ENCODE measurements at places on chromosomes 3 and 15.

- no peak for DNase-seq
Measured at GRCh38 chr3:11845651-11846050, 1.0 kb downstream of the TAMM41 start.

GRCh38 chr3:194054961-194055360, 81.0 kb upstream of the HES1 start:
- DNase-seq = no peak

DNA sequence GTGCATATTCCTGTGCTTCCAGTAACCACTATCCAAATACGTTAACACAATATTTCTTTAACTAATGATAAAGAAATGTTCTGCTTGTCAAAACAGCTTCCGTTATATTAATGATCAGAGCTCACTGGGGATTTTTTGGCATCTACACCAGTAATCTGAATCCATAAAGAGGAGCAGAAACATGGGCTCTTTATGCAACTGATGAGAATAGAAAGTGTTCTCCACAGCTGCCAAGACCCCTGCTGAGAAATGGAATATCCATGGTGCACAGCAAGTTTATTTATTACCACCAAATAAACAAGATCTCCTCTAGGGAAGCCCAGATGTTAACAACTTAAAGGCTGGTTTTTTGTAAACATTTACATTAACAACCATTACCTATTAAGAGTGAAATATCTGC, 54.5 kb downstream of the ALDH1A2 start:
- no peak for DNase-seq

DNA sequence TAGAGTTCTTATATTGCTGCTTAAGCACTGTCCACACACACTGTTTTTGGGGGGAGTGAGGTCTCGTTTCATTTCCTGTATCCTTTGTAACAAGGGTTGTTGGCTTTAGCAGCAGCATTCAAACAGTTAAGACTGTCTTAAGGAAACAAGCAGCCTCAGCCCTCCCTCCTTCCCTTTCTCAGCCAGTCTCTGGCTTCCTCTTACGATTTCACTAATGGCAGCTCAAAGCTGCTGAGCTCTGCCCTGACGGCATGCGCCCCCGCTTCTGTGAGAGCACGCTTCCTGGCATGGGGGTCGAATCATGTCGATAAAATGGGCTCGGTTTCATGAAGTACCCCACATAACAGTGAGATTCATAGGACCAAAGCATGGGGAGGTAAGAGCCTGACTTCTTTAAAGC, 105.0 kb downstream of the KLHL25 start:
- DNase-seq = no peak

- DNase-seq = no peak
Measured at GRCh38 chr3:31462050-31462569, 70.6 kb upstream of the STT3B start.

GRCh38 chr3:98171071-98171470, 4.6 kb downstream of the OR5H15 start:
- no peak for DNase-seq

DNA sequence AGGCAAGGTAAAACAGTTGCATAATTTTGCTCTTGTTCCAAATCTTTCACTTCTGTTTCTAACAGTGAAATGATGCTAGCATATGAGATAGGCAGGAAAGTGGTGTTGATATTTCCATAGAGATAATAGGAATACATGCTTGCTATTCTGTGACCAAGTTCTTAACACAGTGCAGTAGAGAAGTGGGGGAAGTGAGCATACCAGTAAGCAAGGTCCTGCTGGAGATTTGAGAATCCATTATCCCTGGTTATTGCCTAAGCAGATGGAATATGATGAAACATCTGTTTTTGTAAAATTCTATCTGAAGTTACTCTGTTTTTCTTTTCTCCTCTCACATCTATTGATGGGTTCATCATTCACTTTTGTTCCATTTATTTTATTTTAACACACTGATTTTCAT, 28.7 kb downstream of the USP8 start:
- DNase-seq = no peak

- DNase-seq = no peak
Measured at GRCh38 chr15:48898446-48898845, 20.5 kb downstream of the EID1 start.

GRCh38 chr15:75153565-75154276, 48.0 kb upstream of the C15orf39 start:
- no peak for DNase-seq

DNA sequence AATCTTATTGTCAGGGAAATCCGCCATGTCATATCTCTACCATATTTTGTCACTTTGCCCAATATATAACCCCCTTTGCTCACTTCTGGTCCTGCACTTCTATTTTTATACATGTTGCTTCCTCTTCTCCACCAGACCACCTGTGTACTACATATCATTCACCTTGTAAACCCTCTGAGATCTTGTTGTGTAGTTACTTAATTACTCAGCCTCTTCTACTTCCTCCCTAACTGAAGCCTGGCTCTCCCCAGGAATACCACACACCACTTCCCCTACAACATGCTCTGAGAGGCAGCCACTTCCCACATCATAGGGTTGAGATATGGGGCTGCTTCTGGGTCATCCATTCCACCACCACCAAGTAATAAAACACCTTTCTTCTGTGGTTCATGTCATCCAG, 10.0 kb downstream of the HEXA start:
- no peak for DNase-seq

DNA sequence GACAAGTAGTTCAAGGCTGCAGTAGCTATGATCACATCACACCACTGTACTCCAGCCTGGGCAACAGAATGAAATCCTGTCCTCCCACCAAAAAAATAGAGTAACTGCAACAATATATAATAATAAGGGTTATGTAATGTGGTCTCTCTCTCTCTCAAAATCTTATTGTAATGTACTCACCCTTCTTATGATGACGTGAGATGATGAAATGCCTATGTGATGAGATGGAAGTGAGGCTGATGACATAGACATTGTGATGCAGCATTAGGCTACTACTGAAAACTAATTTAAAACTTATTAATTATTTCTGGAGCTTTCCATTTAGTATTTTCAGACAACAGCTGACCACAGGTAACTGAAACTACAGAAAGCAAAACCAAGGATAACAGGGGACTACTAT, 27.4 kb downstream of the TASOR start:
- no peak for DNase-seq

- no peak for DNase-seq
Measured at GRCh38 chr15:92833106-92833433, 67.1 kb upstream of the CHD2 start.

DNA sequence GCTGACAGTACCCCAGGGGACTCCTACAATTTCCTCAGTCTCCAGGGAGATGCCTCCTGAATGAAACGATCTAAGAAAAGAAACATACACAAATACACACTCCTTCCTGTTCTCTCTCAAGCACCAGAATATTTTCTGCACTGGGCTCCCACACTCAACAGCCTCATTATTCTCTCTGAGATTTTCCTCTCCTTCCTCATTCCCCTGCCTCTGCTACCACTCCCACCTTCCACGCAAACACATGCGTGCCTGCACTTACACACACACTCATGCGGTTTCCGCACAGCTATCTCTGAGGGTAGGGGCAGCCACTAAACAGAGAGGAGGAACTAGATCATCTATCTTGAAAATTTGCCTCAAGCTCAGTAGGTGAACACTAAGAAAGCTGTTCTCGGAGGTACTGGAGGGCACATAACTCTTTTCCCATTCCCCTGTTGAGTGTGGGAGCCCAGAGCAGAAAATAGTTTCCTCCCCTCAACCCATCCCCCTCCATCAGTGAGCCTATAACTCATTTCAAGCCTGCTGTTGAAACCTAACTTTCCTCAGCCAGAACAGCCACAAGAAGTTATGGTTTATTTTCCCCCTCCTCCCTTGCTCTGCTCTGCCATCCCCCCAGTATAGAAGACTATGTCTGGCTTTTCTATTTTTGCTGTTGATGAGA, 30.5 kb upstream of the TIPARP start:
- DNase-seq = no peak

- no peak for DNase-seq
Measured at GRCh38 chr3:100506355-100506754, 13.9 kb downstream of the TMEM45A start.

DNA sequence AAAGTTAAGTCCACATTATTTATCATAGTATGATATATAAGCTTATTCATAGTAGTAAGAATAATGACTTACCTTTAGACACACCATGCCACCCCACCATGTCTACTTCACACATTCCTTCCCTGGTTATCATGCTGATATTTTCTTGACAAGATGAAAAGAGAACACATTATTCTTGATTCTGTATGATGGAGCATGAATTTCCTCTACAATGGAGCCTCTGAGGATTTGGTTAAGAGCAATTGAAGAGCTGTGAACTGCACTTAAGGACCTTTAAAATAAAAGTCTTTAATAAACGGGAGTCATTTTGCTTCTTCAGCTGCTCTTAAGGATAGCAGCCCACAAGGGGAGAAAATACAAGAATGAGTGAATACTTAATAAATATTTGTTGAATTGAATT, 226.7 kb downstream of the CADM2 start:
- DNase-seq = no peak

DNA sequence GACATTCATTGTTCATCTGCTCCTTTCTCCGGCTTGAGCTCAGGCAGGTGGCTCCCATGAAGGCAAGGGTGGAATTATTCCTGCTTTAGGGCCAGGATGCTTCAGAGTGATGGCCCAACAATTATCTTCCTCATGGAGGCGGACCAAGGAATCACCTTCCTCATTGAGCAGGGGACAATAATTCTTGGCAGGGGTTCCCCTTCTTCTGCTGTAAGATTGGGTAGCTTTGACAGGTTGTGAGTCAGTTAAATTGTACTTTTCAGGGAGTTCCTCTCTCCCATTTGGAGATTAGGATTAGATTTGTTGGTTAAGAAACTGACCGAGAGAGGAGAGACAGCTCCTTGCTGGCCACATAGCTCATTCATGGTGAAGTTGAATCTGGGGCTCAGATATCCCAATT, 31.4 kb upstream of the CD47 start:
- DNase-seq = no peak

GRCh38 chr15:28097656-28098359, 1.3 kb downstream of the OCA2 start:
- DNase-seq = no peak

- peak; percentile 78 for DNase-seq
Measured at GRCh38 chr15:80778964-80779657, at the start of gene CEMIP. Gene CEMIP (plus strand): TSS chr15:80779370. CDS start chr15:80873880, 94,510 bp downstream.

- DNase-seq = no peak
Measured at GRCh38 chr15:51828621-51829375, 655 bp upstream of the TMOD3 start.

DNA sequence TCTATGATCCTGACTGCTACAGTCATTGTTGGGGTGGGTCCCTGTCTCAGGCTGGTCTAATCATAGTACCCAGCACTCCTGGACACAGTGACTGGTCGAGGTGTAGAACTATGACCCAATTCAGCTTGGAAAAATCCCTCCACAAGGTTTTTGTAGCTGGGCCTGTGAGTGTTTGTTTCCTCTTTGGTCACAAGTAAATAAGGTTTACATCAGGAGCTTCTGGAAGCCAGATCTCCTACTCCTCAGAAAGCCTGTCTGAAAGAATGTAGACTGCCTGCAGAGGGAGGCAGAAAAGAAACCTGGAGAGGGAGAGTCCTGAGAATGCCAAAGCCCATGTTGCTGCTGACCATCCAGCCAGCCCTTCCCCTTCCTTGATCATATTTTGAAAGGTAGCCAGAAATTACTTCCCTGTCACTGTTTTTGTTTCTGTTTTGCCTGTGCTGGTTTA, 123.2 kb downstream of the RAP2B start:
- DNase-seq = no peak
